ENCODE measurements at places on chromosomes 13 and 19.
A peak's percentile ranks its signal among the peaks of the same experiment; 100 is the strongest.

DNA sequence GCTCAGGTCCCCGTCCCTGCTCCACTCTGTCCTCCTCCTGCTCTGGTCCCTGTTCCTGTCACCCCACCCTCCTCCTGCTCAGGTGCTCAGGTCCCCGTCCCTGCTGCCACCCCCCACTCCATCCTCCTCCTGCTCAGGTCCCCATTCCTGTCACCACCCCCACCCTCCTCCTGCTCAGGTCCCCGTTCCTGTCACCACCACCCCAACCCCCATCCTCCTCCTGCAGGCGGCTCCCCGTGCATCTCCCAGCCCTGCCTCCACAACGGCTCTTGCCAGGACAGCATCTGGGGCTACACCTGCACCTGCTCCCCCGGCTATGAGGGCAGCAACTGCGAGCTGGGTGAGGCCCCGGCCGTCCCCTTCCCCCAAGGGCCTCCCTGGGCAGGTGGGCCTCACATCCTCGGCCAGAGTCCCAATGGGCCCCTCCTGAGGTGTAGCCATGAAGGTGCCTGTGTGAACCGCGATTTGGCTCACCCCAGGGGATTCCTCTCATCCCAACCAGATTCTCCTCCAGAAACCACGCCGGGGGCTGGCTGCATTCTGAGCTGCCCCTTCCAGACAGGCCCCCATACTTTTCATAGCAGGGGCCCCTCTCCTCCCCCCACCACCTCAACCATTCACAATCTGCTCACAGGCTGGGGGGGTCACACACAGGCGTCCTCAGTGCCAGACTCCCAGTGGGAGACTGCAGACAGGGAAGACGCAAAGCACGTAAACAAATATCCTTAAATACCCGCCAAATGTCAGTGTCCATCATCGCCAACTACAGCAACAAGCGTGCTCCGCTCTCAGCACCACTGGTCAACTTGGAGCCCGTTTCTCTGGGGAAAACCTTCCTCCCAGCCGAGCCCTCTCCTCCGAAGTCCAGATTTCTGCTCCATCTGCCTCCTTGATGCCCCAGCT, 4.6 kb downstream of the PROZ start:
- no peak for DNase-seq

- no peak for DNase-seq
Measured at GRCh38 chr13:111974341-111974640, 92.7 kb upstream of the SOX1 start.

GRCh38 chr13:86591862-86592261, 792.6 kb upstream of the SLITRK6 start:
- no peak for DNase-seq

DNA sequence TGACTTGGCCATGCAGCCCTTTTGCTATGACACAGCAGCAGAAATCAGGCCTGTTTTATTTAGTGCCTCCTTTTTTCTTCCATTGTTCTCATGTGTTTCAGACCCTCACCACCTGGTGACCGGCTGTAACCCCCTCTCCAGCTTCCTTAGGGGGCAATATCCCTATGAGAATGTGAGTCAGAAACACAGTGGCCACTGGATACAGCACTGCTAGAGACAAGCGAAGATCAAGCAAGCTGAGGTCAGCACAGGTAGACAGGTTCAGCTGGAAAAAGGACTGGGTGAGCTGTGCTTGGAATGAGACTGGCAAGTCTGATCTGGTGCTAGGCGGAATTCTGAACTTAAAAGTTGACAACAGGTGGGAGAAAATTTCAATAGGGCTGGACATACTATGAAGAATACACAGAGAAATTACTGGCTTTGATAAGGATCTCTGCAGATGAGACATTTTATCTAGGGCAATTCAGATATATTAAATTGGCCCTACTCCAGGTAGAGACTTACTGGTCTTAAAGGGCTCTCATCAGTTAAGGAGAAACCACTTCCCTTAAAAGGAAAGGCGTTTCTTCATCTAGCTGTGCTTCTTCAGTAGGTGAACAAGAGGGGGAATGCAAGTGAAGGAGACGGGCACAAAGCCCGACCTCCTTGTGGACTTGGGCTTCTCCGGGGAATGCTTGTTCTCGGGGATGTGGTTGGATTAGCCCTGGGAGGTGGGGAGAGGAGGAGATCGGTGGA, 83.3 kb downstream of the ERCC5 start:
- DNase-seq: no peak

DNA sequence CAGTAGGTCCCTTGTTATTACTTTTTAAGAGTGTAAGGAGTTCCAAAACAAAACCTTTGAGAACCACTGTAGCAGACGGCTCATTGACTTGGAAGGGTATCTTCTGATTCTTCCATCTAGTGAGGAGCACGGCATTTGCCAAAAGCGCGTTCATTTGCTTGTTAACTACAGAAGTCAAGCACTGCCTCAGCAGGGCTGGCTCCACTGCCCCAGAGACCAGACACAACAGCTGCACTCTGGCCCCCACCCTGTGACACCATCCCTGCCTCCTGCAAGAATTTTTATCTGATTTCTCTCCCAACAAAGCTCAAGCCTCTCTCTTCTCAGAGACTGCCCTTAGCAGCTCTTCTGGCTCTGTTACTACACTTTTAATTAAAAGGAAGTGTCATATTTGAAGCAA, 20.7 kb upstream of the XPO4 start:
- no peak for DNase-seq

DNA sequence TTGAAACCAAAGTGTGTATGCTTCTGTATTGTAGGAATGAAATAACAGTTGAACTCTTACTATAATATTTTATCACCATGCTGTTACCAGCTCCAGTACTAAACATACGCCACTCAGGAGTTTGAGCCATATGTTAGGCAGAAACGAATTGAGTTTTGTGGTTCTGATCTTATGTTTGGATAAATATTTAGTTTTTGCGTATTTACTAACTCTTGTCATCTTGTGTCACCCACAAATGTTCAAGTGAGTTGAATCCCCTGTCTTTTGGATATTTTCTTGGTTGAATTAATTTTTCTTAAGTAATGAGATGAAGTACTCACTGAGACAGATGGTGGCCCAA, 1.5 kb downstream of the FNDC3A start:
- no peak for DNase-seq

DNA sequence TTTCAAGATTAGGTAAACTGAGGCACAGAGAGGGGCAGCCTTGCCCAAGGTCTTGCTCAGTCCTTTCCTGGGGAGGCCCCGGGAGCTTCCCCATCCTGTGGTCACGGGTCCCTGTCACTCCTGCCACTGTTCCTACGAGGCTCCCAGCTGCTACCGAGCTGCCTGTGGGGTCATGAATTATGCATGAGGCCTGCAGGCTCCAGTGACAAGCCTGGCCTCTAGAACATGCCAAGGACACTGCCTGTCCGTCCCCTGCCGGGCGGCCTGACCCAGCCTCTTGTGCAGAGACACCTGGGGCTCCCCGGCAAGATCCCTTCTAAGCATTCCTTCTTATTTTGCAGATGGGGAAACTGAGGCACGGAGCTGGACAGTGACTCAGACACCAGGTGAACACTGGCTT, 2.7 kb downstream of the FCHO1 start:
- DNase-seq: no peak

- DNase-seq: no peak
Measured at GRCh38 chr13:37587236-37587635, 11.3 kb downstream of the POSTN start.

GRCh38 chr19:8585894-8586750, 8.9 kb upstream of the MYO1F start:
- DNase-seq: no peak

DNA sequence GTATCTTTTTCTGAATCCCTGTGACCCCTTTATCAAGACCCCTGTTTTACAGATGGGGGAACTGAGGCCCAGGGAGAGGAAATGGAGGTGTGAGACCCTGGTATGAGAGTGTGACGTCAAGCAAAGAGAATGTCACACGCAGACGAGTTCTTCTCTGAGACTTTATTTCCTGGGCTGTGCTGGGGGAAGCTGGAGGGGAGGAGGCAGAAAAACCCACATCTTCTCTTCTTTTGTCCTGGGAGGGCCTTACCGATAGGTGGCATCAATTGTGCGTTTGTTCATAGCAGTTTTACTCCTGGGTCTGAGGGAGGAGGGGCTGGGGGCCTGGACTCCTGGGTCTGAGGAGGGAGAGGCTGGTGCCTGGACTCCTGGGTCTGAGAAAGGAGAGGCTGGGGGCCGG, 4.9 kb upstream of the KLK15 start:
- peak; percentile 13 for DNase-seq

DNA sequence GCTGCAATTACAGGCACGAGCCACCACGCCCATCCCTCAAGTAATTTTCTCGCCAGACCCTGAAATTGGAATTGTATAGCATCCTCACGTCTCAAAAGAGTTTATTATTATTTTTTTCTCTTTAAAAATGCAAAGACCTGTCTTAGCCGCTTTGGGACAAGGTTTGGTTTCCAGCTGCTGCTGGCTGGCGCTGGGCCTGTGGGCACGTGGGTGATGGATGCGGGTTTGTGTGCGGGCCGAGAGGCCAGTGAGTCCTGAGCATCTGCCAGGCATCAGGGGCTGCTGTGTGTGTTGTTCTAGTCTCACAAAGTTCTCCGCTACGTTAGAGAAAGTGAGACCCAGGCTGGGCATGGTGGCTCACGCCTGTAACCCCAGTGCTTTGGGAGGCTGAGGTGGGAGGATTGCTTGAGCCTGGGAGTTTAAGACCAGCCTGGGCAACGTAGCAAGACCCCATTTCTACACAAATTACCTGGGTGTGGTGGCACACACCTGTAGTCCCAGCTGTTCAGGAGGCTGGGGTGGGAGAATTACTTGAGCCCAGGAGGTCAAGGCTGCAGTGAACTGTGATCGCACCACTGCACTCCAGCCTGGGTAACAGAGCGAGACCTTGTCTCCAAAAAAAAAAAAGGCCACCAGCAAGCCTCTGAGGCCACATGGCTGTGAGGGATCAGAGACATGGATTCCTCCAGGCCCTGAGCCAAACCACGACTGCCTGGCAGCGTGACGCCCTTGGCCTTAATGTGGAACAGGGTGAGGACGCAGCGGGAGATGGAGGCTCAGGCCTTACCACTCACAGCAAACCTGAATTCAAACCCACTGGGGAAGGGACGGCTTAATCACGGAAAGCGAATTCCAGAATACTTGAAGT, 4.7 kb upstream of the TMPRSS9 start:
- peak; percentile 51 for DNase-seq

DNA sequence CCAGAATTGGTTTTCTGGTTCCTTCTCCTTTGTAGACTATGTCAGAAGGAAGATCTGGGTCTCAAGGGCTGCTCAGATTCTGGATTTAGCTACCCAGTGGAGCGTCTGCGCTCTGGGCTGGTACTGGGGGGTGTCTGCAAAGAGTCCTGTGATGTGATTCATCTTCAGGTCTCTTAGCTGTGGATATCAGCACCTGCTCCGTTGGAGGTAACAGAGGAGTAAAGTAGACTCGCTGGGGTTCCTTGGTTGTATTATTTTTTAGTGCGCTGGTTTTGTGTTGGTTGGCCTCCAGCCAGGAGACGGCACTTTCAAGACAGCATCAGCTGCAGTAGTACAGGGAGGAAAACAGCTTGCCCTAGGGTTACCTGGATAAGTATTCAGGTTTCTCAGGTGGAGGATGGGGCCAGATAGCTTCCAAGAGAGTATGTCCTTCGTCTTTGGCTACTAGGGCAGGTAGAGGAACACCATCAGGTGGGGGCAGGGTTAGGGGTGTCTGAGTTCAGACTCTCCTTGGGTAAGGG, 10.4 kb upstream of the KLK15 start:
- no peak for DNase-seq

- peak; percentile 35 for DNase-seq
Measured at GRCh38 chr13:41061914-41062837, 867 bp downstream of the WBP4 start.

GRCh38 chr13:111270765-111271698, 49.4 kb upstream of the TEX29 start:
- peak; percentile 72 for DNase-seq

- DNase-seq: peak; percentile 56
Measured at GRCh38 chr13:49649244-49649962, 21.1 kb downstream of the ARL11 start.

- peak; percentile 29 for DNase-seq
Measured at GRCh38 chr19:19078801-19079200, 15.0 kb downstream of the SLC25A42 start.

- peak; percentile 35 for DNase-seq
Measured at GRCh38 chr13:111460548-111461444, 140.4 kb downstream of the TEX29 start.

DNA sequence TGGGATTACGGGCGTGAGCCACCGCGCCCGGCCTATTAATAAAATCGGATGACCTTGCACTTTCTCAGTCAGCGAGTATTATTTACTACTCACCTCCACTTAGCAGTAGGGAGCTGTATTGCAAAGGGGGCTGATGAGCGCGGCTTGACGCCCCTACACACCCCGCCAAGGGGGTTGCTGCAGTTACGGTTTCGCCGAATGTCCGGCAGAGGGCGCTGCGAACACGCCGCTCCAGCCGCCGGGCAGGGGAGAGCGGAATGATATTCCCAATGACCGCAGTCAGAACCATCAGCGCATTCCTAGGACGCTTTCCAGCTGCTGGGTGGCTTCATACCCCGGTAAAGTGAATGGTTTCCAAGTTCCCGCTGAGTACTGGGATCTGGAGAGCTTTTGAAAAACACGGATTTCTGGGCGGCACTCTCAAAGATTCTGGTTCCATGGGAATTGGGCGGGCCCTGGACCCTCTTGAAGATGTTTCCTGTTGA, 30.0 kb upstream of the TPT1 start:
- peak; percentile 86 for DNase-seq

GRCh38 chr13:100176801-100177400, 88.0 kb downstream of the PCCA start:
- peak; percentile 34 for DNase-seq

DNA sequence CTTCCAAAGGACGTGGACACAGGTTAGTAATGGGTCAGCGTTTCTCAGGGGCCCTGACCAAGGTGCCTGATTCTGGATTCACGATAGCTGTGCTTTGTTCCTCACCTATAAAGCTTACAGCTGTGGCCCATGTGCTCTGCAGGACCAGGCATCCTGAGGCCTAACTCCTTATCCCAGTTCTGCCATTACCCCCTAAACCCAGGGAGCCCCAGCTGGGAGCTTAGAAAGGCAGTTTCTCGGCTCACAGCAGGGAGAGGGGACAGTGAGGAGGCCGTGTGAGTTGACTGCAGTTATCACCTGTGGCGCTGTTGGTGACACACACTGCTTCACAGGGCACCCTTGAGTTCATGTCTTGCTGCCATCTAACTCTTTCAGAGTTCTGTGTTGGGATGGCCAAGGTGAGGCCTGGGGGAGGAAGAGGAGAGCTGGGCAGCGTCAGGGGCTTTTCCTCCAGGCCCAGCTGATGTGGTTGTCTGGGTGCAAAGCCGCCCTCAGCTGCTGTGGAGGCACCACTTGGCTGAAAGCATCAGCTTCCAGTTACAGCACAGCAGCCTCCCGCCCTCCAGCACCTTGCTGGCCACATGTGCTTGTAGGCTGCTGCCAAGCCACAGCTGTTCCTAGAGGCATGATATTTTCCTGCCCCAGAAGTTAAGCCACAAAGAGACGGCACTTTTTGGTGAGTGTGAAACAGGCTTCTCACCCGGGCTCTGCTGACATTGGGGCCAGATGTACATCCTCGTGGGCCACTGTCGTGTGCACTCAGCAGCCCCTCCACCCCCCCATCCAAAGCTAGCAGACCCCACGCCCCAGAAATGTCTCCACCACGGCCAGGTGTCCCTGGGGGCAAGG, 99.6 kb upstream of the MCF2L start:
- peak; percentile 60 for DNase-seq

- no peak for DNase-seq
Measured at GRCh38 chr13:86986448-86986847, 684.7 kb upstream of the SLITRK5 start.

GRCh38 chr19:17183271-17183761, 31.8 kb upstream of the USE1 start:
- no peak for DNase-seq

Data from foreskin fibroblast (primary cell).